ENCODE measurements at places on chromosomes 1 and 21. TPM values are rescaled to one million over a fixed set of nuclear protein-coding genes. Genes with fewer than 3 reads are reported as not detected.

- H3K4me1 ChIP-seq, result peaks cover 30% of the 10 kb centered on the region
- no peaks in the 10 kb centered on the region for H3K36me3 ChIP-seq
- peaks cover 8% of the 10 kb centered on the region for H3K27me3 ChIP-seq
- H3K4me3 ChIP-seq, result no peak overlapping the region
These were observed 25.0 kb upstream of the RD3 start for GRCh38 chr1:211517006-211517405.

DNA sequence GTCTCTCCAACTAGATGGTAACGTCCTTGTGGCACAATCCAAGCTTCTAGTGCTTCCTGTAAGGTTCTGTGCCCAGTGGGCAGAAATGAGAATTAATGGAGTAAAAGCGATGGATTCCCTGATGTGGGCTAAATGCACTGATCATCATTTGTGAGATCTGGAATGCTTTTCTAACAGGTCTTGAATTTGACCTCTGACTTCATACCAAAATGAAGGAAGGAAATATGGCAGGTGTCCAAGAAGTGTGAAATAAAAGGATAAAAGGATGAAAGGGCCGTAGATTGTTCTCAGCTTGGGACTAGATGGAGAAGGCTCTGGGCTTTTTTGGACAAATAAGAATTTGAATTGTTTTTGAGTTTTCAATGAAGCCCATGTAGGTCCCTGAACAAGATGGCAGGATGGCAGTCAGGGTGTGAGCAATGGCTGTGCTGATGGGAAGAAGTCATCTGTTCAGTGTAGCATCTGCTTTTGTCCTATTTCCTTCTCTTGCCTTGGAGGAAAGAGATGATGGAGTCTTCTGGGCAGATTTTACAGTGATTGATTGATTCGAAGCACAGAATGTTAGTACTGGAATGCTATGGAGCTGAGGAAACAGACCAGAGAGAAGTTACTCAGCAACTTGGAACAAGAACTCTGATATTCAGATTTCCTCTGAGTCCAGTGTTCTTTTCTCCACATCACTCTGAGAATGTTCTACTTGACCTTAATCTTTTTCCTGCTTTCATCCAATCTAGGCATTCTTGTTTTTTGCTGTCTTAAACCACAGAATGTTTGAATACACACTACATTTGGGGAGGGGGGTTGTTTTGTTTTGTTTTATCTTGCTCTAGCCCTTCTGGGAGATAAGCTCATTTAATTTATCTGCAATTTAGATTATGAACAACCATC, 286.0 kb downstream of the HLX start:
- H3K4me3 ChIP-seq, result no peak overlapping the region
- H3K27me3 ChIP-seq, result no peaks in the 10 kb centered on the region
- H3K36me3 ChIP-seq, result no peaks in the 10 kb centered on the region
- H3K4me1 ChIP-seq, result peaks cover 7% of the 10 kb centered on the region
- DNase-seq, result no peak
- no peak overlapping the region for H3K27ac ChIP-seq

TPTE gene
- not detected for total RNA-seq

BLACAT1 gene
- not detected for total RNA-seq

USH2A gene
- not detected for total RNA-seq

RAB7B gene
- total RNA-seq, result not detected

TSPAN2 gene
- 0.76 TPM for total RNA-seq
